Amygdala (tissue), 56 donors: ENCODE measurements at places on chromosomes 12 and 14.

DNA sequence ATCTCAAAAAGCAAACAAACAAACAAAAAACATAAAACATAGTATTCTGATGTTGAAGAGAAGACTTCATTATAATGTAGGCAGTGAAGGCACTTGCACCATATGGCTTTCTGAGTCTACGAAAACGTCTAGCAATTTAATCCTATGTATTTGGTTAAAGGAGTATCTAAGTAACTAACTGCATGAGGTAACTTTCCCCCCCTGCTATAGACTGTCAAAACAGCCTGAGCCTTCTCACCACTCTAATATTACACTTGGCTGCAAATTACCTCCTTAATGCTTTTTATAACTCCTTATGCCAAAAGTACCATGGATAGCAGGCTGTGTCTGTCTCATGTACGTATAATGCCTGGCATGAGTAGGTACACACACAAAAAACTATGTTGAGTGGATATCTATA is 607.6 kb upstream of the FLRT2 start:
- DNase-seq = no peak

- no peak for DNase-seq
Observed at GRCh38 chr12:53518381-53518780, 11.1 kb upstream of the NPFF start.

DNA sequence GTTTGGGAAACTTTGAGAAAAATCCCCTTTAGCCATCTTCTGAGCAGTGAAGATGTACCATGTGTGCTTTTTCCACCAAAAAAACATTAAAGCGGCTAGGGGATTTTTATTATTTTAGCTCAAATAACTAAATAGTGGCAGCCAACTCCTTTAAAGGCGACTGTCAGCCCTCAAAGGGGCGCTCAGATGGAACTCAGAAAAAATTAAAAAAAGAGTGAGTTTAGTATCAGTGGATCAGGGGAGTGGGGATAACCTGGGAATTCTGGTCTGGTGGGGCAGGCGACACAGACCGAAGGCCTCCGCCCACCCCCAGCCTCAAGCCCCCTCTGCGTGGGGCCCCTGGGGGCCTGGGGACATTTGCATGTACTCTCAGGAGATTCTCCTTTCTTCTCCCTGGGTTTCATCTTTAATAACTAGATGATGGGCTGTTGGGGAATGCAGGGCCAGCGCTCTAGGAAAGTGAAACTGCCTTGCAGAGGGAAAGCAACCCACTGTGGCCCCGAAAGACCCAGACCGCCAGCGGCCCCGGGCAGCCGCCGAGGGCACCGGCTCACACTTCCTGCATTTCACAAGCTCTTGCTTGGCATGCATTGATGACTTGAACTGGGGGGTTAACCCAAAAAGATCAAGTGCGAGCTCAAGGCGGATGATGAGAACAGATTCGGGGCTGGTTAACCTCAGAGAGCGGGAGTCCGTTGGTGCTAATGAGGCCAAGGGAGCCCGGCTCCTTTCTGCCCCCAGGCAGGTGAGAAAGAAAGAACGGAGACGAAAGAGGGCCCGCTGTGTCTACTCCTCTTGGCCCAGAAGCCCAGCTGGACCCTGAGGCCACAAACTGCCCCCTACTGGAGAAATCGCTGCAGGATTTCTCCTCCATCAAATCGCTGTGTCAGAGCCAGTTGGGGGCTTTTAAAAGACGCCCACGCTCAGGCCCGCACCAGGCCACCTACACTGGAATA is 7.3 kb upstream of the BATF start:
- no peak for DNase-seq

- no peak for DNase-seq
Observed at GRCh38 chr12:19739195-19739776, 300.0 kb downstream of the AEBP2 start.

GRCh38 chr12:96886998-96887677 is 19.9 kb upstream of the NEDD1 start:
- peak; percentile 15 for DNase-seq

DNA sequence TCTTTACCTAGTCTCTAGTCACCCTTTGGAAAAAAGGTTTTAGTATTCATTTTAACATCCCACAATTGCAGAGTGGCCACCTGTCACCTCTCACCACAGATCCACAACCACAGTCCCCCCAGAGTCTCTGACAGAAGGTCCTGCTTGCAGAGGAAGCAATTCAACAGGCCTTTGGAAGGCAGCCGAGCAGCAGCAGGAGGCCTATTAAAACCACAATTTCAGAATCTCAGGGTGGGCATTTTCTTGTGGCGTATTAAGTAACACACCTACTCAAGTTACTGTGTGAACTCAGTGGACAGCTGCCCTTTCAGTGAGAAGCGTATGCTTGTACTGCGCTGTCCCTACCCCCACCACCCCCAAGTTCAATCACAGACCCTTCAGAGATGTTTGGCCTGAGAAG is 234.0 kb upstream of the HMGA2 start:
- DNase-seq = no peak

GRCh38 chr14:52352061-52352491 is 38.0 kb downstream of the PTGER2 start:
- no peak for DNase-seq

- no peak for DNase-seq
Observed at GRCh38 chr12:130591736-130592135, 124.4 kb downstream of the RIMBP2 start.

DNA sequence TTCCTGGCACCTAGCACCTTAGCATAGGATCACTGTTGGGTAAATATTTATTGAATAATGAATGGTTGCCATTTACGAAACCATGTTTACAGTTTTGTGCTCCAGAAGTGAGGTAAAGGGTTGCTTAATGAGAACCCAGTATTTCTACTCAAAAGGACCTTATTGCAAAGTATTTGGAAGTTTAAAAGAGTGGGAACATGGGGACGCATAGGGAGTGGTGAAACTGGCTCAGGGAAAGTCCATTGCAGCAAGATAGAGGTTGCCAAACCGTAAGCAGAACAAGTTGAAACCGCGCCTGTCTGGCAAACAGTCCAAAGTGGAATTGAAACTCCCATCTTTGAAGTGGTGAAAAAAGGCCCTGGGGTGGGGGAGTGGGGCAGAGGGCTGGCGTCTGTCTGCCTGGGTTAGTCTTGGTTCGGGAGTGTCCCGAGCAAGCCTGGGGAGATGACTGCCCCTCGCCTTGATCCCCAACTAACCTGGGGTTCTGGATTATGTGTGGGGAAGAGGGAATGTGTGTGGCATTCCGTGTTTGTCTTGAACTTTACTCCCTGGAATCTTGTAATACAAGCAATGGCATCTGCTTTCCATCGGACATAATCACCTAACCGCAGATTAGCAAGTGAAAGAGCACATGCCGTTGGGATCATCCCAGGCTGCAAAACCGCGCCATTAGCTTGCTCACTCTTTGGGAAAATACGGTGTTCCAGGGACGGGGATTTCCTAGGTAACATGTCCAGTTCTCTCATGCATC is 7.2 kb downstream of the ALDH2 start:
- DNase-seq = peak; percentile 16

DNA sequence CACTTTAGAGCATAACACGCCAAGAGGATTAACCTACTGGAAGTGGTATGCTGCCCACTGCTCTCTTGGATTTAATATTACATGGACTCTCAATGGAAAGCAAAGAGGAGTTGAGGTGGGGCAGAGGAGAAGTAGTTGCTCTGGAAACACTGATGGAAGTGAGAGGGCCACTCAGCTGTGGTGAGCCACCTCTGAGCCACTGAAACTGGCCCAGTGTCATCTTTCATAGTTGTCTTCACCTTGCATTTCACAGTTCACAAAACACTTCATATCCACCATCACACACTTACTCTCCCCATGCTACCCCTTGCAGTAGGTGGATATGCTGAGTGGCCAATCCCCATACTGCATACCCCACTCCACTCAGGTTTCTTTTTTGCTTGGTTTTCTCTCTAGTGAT is 12.2 kb upstream of the PCED1B start:
- DNase-seq = no peak

DNA sequence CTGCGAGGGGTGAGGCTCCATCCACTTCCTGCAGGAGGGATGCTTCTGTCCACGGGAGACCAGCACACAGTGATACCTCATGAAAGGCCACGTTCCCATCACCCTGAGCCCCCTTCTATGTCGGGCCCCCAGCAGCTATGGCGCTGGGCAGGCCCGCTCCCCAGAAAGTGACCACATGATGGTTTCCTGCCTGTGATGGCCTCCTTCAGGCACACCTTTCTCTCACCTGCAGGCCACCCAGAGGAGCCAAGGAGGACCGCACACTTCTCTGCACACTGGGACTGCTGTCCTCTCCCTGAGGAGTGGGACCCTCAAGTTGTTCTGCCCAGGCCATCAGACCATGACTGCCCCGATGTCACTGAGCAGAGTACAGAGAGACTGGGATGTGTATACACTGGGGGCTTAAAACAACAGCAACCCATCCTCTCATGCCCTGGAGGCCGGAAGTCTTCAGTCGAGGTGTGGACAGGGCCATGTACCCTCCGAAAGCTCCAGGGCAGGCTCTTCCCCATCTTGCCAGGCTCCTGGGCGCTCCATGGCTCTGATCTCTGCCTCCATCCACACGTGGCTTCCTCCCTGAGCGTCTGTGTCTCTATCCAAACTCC is 158.9 kb downstream of the PIWIL1 start:
- no peak for DNase-seq

- DNase-seq = no peak
Observed at GRCh38 chr12:62730649-62731048, 204.3 kb downstream of the PPM1H start.

DNA sequence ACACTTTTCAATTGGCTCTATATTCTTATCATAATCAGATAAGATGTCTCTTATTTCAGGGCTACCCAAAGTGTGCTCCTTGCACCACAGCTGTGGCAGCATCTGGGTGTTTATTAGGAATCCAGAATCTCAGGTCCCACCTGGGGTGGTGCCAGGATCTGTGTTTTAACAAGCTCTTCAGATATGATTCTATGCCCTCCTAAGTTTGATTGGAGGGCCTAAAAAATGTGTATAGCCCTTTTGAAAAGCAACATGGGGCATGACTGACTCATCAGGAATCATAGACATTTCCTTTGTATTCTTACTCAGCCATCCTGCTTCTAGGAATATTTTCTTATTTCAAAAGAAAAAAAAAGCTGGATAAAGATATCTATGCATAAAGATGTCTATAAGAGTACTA is 103.1 kb downstream of the HELB start:
- no peak for DNase-seq

- DNase-seq = no peak
Observed at GRCh38 chr12:132248453-132249167, 80.8 kb downstream of the GALNT9 start.

DNA sequence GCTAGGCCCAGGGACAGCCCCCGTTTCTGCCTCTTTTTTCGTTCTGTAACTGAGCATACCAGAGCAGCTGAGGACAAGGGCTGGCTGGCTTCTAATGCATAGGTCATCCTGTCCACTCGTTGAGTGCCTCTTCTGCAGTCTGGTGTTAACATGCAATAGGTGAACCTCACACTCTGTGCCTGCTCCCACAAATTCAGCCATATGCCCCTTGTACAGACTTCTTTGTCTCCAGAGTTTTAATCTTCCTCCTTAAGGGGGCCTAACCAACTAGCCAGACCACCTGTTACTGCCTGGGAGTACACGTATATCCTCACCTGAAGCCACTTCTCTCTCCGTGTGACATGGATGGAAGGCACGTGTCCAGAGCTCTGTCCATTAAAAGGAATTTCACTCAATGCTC is 111.1 kb downstream of the SLC15A4 start:
- no peak for DNase-seq

GRCh38 chr14:65847075-65847847 is 434.7 kb downstream of the FUT8 start:
- DNase-seq = no peak

GRCh38 chr14:49931523-49931922 is 38.6 kb downstream of the ARF6 start:
- DNase-seq = no peak

GRCh38 chr14:73245480-73246325 is 8.4 kb downstream of the PAPLN start:
- DNase-seq = no peak

DNA sequence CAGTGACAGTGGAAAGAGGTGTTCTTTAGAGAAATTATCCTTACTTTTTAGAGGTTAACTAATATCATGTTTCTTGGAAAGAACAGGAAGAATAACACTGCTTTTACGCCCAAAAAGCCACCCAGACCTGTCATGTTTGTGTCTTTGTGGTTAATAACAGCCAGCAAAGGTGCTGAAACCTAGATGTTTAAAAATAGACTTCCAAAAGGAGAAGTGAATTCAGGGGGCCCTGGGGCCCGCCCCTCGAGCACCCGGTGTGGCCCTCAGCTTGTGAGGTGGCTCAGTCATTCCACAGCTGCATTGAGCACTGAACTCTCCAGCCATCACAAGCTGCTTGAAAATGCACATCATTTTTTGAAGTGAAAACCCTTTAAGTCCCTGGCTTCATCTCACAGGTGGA is 20.8 kb upstream of the AMN start:
- no peak for DNase-seq

- no peak for DNase-seq
Observed at GRCh38 chr14:52032204-52032801, 36.6 kb downstream of the NID2 start.

- DNase-seq = no peak
Observed at GRCh38 chr12:7376196-7376595, 67.8 kb downstream of the CD163L1 start.

- no peak for DNase-seq
Observed at GRCh38 chr14:76550534-76550933, 174.6 kb downstream of the ESRRB start.

- DNase-seq = no peak
Observed at GRCh38 chr12:50579757-50580267, 75.0 kb downstream of the DIP2B start.

GRCh38 chr12:14880890-14881453 is 4.7 kb downstream of the MGP start:
- DNase-seq = no peak

GRCh38 chr12:22855456-22855855 is 230.5 kb downstream of the ETNK1 start:
- DNase-seq = no peak

GRCh38 chr14:69543341-69544115 is 31.1 kb downstream of the CCDC177 start:
- no peak for DNase-seq

DNA sequence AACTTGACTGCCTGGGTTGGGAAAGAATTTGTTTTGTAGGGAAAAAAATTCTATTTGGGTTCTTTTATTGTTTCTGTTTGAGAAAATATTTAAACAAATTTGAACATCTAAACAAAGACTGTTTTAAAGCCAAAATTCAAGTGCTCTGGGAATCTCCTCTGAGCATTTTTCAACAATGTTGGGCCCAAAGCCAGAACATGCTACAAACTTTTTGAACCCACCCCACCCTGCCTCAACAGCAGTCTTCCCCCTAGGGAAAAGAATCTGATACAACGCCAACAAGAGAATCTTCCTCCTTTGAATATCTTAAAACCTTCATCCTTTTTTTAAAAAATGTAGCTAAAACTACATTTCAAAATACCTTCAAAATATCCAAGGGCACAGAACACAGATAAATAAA is 20.4 kb upstream of the NID2 start:
- no peak for DNase-seq

GRCh38 chr14:75283833-75284563 is 5.4 kb downstream of the FOS start:
- DNase-seq = no peak

- DNase-seq = no peak
Observed at GRCh38 chr14:72619111-72619571, 274.8 kb downstream of the DPF3 start.
